ENCODE measurements at places on chromosomes 16 and 17. TPM values are rescaled to one million over a fixed set of nuclear protein-coding genes. Genes with fewer than 3 reads are reported as not detected.

DNA sequence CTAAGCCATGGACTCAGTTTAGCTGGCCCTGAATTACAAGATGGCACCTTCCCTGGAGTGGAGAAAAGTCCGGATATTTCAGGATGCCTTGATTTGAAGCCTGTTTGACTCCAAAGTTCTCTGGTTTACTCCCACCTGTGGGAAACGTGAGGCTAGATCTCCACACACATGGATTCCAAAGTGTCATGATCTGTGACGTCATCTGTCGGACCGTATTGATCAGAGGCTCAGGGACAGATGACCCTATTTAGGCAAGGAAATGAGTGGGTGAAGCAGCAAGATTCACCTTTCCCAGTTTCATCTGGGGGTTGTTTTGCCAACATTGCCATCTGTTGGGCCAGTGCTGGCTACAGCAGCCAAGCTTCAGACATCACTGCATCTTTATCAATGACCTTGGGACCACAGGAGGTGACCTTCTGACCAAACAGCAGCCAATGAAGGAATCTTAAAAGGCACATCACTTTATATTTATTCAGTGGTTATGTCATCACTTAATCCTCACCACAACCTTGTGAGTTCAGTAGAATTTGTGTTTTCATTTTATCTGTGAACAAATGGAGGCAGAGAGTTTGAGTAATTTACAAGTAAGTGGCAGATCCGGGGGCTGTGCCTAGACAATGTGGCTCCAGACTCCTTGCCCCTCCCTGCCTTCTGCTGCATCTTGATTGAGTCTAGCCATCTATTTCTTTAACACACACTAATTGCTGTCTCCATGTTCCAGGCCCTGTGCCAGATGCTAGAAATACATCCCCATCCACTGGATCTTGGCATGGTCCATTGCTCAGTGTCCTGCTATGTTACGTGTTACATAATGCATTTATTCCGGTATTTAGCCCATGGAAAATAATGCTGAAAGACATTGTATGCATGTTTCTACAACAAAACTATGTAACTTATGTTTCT lies 1.5 kb upstream of the CDH13 start:
- no peak for DNase-seq

GRCh38 chr17:3475812-3476610 lies at the start of gene ASPA:
Gene ASPA, plus strand, starts transcription at chr17:3475997. Its CDS starts 163 bp downstream, at chr17:3476160.
- DNase-seq, result peak; percentile 56

- DNase-seq, result no peak
Observed at GRCh38 chr17:5080591-5080990, 2.3 kb downstream of the ZFP3 start.

DNA sequence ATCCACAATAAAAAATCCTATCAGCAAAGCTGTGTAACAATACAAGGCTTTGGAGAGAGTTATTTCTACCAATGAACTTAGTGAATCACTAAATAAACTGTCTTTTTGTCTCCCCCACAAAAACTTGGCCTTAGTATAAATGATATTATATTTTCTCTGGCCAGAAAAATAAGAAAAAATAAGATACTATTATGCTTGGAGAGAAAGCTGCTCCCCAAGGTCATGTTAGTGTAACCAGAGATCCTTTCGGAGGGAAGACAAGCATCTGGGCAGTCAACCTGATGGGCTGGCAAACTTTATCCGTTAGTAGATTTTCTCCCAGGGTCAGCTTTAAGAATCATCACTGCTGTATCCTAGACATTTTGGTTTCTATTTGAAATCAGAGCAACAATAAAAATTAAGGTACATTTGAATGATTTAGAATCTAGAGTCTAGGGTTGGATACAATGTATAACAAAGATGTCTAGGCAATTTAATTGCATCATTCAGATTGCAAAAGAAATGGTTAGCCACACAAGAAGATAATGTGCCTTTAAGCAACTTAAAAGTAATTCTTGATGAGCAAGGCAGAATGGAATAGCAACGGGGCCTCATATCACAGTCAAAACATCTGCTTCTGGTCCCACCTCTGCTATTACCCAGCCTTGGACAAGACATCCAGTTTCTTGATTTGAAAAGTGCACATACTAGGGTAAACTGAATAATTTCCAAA lies 280.4 kb downstream of the SLC39A11 start:
- no peak for DNase-seq

- peak; percentile 34 for DNase-seq
Observed at GRCh38 chr17:37506678-37507077, 17.0 kb downstream of the DUSP14 start.

CCDC154 gene
- under 0.01 TPM for total RNA-seq
